Effector memory CD4-positive, alpha-beta T cell (primary cell): ENCODE measurements at places on chromosomes 12 and 14.

DNA sequence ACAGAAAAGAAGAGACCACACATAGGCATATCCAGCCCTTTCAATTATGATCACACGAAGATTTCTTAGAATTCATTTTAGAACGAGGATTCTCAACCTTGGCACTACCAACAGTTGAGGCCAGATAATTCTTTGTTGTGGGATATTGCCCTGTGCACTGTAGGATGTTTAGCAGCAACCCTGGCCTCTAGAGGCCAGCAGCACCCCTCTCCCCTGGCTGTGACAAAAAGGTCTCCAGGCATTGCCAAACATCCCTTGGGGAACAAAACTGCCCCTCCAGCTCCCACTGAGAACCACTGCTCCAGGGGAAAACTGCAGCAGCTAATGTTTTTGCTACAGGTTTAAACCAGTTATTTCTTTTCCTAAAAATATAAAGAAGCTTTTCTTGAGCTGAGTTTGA is 7.1 kb downstream of the NT5DC3 start:
- no peak overlapping the region for H3K27ac ChIP-seq
- no peaks in the 10 kb centered on the region for H3K36me3 ChIP-seq
- H3K27me3 ChIP-seq: no peaks in the 10 kb centered on the region
- H3K4me1 ChIP-seq: no peaks in the 10 kb centered on the region

DNA sequence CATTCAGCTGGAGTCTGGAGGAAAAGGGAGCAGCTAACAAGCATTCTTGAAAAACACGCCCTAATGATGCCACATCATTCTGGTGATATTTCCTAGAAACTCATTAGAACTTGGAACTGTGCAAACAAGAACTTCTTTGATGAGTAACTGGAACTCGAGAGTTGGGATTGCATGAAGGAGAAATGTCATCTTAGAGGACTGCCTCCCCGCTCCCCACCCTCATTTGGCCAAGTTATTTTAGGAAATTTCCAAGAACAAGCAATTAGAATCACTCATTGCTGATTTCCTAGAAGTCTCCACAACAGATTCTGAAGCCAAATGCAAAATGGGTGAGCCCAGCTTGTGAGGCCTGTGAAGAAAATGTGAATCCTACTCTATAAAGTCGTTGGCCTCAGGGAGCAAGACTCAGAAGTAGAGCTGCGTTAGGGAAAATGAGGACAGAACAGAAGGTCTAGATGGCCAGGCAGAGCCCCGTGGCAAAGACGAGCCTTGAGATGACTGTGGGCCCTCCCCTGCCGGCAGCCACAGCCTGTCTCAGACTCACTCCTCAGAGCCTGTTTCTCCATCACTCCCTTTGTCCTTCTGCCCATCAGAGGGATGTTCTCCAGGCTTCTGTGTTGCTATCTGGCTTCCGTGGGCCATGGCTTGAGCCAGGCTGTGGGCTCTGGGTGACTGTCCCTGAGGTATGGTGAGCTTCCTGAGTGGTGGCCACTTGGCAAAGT is 38.4 kb downstream of the RTL1 start:
- no peak for DNase-seq
- no peaks in the 10 kb centered on the region for H3K36me3 ChIP-seq
- H3K4me1 ChIP-seq: no peaks in the 10 kb centered on the region
- H3K27me3 ChIP-seq: no peaks in the 10 kb centered on the region
- no peak overlapping the region for H3K27ac ChIP-seq

GRCh38 chr14:68331426-68331825 is 461.4 kb downstream of the ZFP36L1 start:
- no peak overlapping the region for H3K4me3 ChIP-seq
- no peak overlapping the region for H3K27ac ChIP-seq
- DNase-seq: no peak
- H3K36me3 ChIP-seq: no peaks in the 10 kb centered on the region

GRCh38 chr12:79818856-79819255 is 116.0 kb downstream of the PPP1R12A start:
- H3K27me3 ChIP-seq: no peaks in the 10 kb centered on the region
- DNase-seq: no peak
- peaks cover 35% of the 10 kb centered on the region for H3K36me3 ChIP-seq

GRCh38 chr12:49491823-49492222 is 47.0 kb upstream of the KCNH3 start:
- H3K27ac ChIP-seq: no peak overlapping the region
- H3K4me3 ChIP-seq: no peak overlapping the region
- H3K27me3 ChIP-seq: no peaks in the 10 kb centered on the region
- no peak for DNase-seq

DNA sequence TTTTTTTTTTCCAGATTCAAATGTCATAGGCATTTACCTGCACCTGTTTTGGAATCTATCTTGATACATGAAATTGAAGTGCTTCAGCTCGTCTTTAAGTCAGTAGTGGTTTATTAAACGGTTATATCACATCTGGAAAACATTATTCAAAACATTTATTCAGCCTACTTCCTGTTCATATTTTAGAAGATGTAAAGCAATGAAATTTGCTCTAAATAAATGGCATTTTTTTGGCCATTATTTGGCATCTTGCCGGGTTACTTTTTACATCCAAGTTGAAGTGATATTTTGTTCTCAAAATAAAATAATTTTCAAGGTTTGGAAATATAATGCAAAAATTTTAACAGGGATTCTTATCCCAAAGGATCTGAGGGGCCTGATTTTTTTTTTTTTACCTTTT is 103.1 kb downstream of the EML1 start:
- H3K27ac ChIP-seq: no peak overlapping the region
- DNase-seq: no peak
- no peaks in the 10 kb centered on the region for H3K36me3 ChIP-seq
- no peaks in the 10 kb centered on the region for H3K4me1 ChIP-seq
- no peaks in the 10 kb centered on the region for H3K27me3 ChIP-seq

DNA sequence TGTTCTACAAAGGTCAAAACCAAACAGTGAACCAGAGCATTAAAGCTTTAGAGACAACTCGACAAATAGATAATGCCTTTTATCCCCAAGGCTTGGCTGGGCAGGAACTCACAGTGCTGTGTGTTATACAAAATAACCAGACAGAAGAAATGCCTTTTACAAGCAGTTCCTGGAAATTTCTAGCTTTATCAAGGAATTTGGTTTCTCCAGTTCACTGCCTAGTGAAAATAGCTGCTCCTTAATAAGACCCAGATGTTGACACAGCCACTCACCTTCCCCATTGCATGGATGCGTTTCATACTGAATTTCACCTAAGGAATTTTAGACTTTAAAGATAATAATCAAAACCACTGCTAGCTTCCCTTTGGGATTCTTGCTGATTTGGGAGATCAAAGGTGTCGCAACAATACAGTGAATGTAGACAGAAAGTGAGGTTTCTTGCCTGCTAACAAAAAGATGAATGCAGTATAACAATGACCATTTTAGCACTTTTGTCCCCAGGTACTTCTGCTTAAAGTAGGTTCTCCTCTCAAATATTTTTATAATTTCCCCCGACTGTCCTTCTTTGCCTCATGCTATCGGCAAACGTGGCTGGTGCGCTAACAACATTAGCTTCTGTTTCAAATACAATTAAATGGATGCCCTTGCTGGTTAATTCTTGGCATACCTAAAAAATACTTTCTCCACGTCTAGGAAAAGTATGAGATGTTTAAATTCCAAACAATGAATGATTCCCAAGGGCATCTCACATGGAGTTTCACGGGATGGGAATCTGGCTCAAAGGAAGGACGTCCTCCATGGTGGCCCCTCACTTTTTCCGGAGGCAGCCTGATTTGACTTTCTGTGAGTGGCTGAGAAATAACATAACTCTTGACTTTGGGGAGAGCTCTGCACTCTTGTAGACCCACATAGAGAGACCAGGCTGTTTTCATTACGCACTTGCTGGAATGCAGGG is 162.4 kb downstream of the C12orf75 start:
- no peaks in the 10 kb centered on the region for H3K27me3 ChIP-seq
- no peaks in the 10 kb centered on the region for H3K4me1 ChIP-seq
- no peak overlapping the region for H3K4me3 ChIP-seq
- H3K36me3 ChIP-seq: no peaks in the 10 kb centered on the region
- no peak overlapping the region for H3K27ac ChIP-seq
- DNase-seq: no peak

GRCh38 chr12:131583090-131583712 is 127.7 kb upstream of the SFSWAP start:
- no peaks in the 10 kb centered on the region for H3K27me3 ChIP-seq
- no peaks in the 10 kb centered on the region for H3K36me3 ChIP-seq
- H3K27ac ChIP-seq: no peak overlapping the region
- no peaks in the 10 kb centered on the region for H3K4me1 ChIP-seq
- DNase-seq: no peak

GRCh38 chr12:21825886-21826617 is 51.5 kb upstream of the KCNJ8 start:
- DNase-seq: no peak
- no peaks in the 10 kb centered on the region for H3K36me3 ChIP-seq
- no peak overlapping the region for H3K4me3 ChIP-seq
- H3K4me1 ChIP-seq: no peaks in the 10 kb centered on the region
- H3K27me3 ChIP-seq: no peaks in the 10 kb centered on the region
- no peak overlapping the region for H3K27ac ChIP-seq

DNA sequence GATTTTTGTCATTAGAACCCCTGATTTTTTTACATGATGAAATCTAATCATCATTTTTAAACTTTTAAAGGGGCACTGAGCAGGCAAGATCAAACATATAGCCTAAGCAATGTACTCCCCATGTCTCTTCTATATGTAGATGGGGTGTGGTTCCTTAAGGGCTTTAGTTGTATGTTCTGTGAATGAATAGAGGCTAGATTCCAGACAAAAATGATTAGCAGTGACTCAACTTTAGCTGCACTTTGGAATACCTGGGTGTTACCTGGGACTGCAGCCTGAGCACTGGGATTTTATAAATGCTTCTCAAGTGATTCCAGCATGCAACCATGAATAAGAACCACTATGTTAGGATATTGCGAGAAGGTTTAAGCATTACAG is 256.7 kb upstream of the PLEKHG7 start:
- no peak for DNase-seq
- H3K4me1 ChIP-seq: no peaks in the 10 kb centered on the region
- H3K27ac ChIP-seq: no peak overlapping the region
- no peak overlapping the region for H3K4me3 ChIP-seq

GRCh38 chr12:75969768-75970167 is 61.8 kb downstream of the PHLDA1 start:
- no peak overlapping the region for H3K27ac ChIP-seq
- H3K4me1 ChIP-seq: no peaks in the 10 kb centered on the region
- DNase-seq: no peak

DNA sequence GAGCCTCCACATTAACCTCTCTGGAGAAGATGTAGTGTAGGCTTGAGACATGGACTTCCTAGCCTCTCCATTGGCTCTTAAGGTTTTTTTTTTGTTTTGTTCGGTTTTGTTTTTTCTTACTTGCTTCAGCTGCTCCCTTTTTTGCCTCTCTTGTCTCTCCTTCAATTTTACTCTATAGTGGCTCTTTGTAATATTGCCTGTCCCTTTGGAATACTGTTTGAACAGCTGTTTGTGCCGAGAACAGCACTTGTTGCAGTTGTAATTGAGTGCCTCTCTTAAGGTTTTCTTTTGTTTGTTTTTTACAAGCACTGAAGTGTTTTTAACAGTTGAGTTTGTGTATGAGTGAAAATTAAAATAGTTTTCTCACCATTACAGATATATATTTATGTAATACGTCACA is 567.7 kb downstream of the LRFN5 start:
- no peaks in the 10 kb centered on the region for H3K4me1 ChIP-seq
- H3K27me3 ChIP-seq: no peaks in the 10 kb centered on the region
- H3K4me3 ChIP-seq: no peak overlapping the region
- H3K36me3 ChIP-seq: no peaks in the 10 kb centered on the region
